ENCODE measurements at places on chromosomes 16 and 17.

DNA sequence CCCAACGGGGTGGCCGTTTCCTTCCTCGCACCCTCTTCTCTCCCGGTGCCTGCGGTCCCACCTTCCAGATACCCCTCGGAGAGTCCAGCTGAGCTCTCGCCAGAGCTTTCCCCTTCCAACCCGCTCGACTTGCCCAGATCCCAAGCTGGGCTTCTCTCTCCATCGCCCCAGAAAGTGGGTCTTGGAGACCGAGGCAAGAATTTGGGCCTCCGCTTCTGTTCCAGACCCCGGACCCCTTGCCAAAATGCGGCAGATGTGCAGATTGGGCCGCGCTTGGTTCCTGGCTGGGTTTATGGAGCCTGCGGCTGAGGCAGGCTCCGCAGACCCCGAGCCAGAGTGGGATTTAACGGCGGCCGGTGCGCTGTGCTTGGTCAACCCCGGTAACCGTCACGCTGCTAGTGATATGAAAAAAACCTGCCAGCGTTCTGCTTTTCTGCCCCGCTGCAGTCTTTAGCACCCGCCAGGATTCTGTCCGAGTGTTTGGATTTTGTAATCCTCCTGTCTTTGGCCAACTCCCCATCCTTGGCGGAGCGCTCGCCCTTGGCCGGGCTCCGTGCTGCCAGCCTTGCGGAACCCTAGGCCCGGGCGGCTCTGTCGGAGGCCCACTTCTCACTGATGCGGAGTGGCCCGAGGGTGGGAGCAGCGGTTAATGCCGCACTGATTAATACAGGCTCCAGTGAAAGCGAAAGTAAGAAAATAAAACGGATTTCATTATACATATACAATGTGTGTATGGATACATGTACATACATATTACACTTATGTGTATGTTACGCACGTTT lies 754 bp upstream of the SLFN11 start:
- peak; percentile 47 for DNase-seq

DNA sequence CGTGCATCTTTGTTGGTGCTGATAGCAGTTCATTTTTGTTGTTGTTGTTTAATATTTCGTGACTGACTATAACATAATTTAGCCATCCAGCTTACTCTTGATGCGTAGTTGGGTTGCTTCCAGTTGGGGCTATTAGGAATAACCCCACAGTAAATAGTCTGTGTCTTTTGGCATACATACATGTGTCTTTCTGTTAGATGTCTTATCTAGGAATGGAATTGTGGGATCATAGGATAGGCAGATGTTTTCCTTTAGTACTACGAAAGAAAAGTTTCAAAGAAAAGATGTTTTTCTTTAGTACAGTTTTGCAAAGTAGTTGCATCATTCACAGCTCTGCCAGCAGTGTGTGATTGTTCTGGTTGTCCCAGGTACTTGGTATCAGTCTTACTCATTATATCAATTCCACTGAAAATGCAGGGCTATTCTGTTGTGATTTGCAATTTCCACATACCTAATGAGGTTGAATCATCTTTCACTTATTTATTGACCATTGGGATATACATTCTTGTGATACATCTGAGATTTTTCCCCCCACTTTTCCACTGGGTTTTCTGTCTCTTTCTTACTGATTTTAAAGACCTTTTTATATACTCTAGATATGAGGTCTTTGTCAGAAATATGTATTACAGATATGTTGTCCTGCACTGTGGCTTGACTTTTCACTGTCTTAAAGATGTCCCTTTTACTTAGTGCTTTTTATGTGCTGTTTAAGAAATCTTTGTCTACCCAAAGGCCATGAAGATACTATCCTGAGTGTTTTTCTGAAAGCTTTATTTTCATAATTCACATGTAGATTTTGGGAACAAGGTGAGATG lies 173.3 kb downstream of the MRTFB start:
- no peak for DNase-seq

GRCh38 chr17:69228576-69228975 lies at the start of gene ABCA10:
Gene ABCA10 (minus strand): TSS chr17:69228824. CDS start chr17:69225358, 3,466 bp downstream.
- no peak for DNase-seq

- DNase-seq, result no peak
Measured at GRCh38 chr16:57679767-57680482, 11.8 kb downstream of the ADGRG3 start.

DNA sequence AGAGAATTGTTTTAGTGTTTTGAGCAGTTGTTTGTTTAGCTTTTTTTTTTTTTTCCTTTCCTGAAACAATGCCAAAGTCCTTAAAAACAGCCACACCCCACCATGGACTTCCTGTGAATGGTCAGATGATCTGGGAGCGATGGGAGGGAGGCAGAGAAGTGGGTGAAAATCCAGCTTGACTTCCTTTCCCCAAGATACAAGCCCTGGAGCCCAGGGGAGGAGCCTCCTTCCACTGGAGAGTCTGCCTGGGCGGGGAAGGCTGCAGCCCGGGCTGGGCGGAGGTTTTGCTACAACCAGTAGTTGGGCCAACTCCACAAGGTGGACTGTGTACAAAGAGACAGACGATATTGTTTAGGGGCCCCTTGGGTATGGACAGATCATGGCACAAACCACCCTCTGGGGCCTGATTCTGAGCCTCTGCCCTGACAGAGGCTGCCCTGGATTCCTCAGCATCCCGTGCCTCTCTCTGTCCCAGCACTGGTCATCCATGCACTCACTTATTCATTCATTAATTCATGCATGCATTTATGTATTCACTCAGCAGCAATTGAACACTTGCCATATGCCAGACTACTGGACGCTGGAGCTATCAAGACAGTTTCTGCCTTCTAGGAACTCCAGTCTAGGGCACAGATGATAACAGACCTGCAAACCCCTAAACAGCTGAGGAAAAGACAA lies 29.8 kb downstream of the WSB1 start:
- DNase-seq, result no peak

- DNase-seq, result no peak
Measured at GRCh38 chr17:76250141-76250540, 9.8 kb upstream of the RNF157 start.

GRCh38 chr17:66605541-66605940 lies 229.4 kb upstream of the CACNG5 start:
- no peak for DNase-seq

GRCh38 chr17:80901319-80901718 lies 90.3 kb upstream of the CHMP6 start:
- peak; percentile 71 for DNase-seq

- DNase-seq, result no peak
Measured at GRCh38 chr17:69518951-69519350, 104.5 kb downstream of the MAP2K6 start.

GRCh38 chr17:80811181-80812105 lies 180.2 kb upstream of the CHMP6 start:
- no peak for DNase-seq

DNA sequence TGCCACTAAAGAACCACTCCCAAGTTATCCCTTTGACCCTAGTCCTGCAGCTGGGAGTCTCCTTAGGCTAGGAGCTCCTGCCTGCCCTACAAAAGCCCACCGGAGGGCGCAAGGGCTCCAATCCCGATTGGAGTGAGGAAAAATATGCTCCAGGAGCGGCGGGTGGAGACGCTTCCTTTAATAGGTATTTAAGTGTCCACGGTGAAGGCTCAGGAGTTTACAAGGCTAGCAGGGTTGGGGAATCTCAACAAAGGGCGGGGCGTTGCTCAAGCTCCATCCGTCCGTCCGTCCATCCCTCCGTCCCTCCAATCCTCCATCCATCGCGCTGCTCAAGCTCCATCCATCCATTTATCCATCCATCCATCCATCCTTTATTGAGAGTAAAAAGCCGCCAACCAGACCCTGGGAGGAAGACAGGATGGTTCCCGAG lies 556 bp upstream of the SPNS1 start:
- DNase-seq, result no peak

GRCh38 chr17:56681561-56682266 lies 88.2 kb downstream of the NOG start:
- DNase-seq, result no peak

DNA sequence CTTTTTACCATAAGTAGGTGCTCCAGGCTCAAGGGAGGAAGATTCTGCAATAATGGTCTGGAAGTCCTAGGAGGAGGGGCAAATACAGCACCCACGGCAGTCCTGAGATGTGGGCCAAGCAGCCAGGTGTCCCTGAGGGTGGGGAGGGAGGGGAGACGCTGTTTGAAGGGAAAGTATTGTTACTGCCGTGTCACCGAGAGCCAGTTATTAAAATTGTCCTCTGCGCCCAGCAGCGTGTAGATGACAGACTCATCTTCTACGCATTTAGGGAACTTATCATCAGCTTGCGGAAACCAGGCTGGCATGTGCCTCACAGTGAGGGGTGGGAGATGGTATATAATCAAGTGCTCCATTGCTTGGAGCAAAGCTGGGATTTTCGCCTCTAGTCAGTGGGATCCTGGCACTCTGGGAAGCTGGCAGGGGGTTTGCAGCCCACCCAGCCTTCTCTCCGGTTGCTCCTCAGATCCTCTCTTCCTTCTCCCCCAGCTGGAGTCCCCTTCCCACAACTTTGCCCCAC lies 104.6 kb downstream of the OR1D5 start:
- no peak for DNase-seq

DNA sequence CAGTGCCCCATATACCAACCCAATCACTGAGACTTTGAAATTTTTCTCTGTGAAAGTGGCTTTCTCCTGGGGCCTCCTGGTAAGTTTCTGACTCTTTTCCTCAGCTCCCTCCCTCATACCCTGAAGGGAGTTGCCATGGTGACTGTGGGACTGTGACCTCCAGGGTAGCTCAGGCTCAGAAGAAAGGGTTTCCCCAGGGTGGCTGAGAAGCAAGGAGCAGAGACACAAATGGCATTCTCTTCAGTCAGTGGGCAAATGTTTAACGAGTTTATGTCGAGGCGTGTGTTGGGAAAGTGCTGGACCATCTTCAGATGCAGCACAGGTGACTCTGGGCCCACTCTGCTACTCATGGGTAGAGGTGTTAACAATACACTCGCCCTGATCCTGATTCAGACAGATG lies 46.8 kb downstream of the MRPS23 start:
- no peak for DNase-seq

DNA sequence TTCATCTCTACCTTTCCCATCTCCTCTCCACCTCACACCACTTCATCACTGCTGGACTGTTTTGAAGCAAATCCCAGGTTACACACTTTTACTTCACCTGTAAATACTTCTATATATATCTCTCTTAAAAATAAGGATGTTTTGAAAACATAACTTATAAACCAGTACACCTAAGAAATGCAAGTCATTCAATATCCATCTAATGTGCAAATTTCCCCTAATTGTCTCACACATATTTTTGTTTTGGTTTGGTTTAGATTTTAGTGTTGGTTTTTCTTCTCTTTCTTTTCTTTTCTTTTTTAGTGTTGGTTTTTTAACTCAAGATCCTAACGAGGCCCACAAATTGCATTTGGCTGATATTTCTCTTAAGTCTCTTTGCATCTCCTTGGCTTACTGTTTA lies 17.9 kb upstream of the ZNF19 start:
- DNase-seq, result no peak

GRCh38 chr16:27156579-27156978 lies 46.7 kb upstream of the KDM8 start:
- DNase-seq, result no peak

GRCh38 chr16:70161350-70161749 lies 12.2 kb upstream of the CLEC18C start:
- DNase-seq, result peak; percentile 20

GRCh38 chr16:79648826-79649225 lies 48.3 kb upstream of the MAF start:
- DNase-seq, result no peak

- no peak for DNase-seq
Measured at GRCh38 chr16:46896314-46896968, 12.3 kb downstream of the GPT2 start.

GRCh38 chr17:44216173-44216572 lies 3.3 kb downstream of the UBTF start:
- no peak for DNase-seq

DNA sequence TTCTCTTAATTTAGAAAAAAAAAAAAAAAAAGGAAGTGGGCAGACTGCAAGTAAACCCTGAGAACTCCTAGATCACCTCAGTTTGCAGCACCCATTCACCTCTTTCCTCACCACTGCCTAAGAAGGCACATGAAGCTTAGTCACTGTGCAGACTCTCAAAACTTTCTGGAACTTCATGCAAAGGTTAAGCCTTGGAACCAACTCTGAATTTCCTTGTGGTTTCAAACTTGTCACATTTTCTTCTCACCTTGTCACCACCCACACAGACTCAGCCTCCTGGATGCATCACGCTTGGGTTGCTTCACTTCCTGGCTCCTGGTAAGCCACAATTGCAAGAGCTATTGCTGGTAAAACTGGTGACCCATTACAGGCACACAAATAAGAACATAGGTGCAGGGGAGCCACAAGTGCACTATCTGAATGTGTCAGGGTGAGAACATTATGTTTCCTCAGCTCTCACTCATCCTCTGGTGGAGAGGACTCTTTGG lies 15.0 kb upstream of the CPD start:
- peak; percentile 71 for DNase-seq

GRCh38 chr17:15392326-15392741 lies 50.9 kb upstream of the TEKT3 start:
- no peak for DNase-seq

- no peak for DNase-seq
Measured at GRCh38 chr17:20852239-20852989, 190.4 kb downstream of the USP22 start.

DNA sequence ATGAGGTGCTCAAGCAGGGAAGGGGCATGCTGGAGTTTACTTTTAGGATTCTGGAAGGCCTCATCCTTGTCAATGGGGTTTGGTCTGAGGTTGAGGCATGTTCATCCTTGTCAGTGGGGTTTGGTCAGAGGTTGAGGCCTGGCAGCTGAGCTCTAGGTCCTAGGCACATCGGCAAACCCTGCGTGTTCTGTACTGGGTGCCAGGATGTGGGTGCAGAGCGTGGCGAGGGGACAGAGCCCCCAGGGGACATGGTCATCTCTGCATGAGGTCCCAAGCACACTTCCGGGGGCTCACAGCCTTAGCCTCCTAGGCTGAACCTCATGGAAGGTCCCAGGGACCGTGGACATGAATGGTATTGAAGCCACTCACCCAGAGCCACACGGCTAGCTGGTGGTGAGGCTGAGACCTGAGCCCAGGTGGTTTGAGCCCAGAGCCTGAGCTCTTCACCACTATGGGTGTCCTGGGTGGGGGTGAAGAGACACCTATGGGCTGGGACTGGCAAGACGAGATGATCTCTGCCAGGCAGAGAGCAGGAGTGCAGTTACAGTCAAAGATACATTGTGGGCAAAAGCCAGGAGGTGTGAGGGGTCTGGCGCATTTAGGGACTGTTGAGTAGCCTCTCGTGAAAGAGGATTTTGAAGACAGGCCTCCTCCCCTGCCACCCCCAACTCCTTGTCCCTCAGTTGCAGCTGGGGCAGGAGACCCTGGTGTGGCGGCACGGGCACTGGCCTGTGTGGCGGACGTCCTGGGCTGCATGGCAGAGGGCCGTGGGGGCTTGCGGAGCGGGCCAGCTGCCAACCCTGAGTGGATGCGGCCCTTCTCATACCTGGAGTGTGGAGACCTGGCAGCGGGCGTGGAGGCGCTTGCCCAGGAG lies 19.3 kb downstream of the FCSK start:
- no peak for DNase-seq

GRCh38 chr16:4414187-4414917 lies 2.0 kb downstream of the CORO7 start:
- peak; percentile 90 for DNase-seq

GRCh38 chr17:49316889-49317675 lies 45.0 kb downstream of the ZNF652 start:
- DNase-seq, result no peak
